ENCODE measurements at places on chromosomes 2 and 18.
A peak's percentile ranks its signal among the peaks of the same experiment; 100 is the strongest.

GRCh38 chr2:38201784-38202183 is 125.8 kb upstream of the CYP1B1 start:
- DNase-seq: no peak

DNA sequence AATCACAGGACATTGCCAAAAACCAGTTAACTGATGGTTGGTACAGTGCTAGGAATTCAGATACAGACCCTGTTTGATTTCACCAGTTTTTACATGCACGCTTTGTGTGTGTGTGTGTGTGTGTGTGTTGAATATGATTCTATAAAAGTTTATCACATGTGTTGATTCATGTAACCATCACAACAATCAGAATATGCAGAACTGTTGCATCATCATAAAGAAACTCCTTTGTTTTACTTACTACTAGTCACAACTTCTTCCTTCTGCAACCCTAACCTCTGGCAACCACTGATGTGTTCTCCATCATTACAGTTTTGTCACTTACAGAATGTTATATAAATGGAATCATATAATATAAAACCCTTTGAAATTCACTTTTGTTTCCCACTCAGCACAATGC is 144.8 kb upstream of the CYP26B1 start:
- DNase-seq: no peak

GRCh38 chr2:165407466-165407865 is 62.0 kb upstream of the CSRNP3 start:
- DNase-seq: no peak

- DNase-seq: no peak
Observed at GRCh38 chr2:219887870-219888269, 260.4 kb downstream of the SLC4A3 start.

DNA sequence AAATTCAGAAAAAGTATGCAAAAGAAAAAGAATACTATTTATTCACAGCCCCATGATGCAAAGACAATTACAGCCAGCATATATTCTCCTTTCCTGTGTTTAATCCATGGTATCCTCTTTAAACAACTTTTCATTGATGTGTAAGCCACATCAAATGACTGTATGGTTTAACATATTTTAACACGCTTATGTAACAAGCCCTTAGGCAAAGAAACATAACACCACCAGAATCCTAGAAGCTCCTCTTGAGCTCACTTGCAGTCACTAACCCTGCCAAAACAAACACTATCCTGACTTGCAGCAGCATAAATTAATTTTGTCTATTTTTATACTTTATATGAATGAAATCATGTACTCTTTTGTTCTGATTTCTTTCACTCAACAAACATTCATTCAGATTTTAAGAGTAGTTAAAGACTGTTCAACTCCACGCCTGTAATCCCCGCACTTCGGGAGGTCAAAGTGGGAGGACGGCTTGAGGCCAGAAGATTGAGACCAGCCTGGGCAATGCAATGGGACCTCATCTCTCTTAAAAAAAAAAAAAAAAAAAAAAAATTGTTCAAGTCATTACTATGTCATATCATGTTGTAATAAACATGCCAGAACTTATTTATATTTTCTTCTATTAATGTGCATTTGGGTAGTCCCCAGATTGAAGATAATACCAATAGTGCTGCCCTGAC is 226.3 kb downstream of the NBAS start:
- peak; percentile 81 for DNase-seq

- no peak for DNase-seq
Observed at GRCh38 chr2:130825966-130826253, 10.8 kb upstream of the ARHGEF4 start.

DNA sequence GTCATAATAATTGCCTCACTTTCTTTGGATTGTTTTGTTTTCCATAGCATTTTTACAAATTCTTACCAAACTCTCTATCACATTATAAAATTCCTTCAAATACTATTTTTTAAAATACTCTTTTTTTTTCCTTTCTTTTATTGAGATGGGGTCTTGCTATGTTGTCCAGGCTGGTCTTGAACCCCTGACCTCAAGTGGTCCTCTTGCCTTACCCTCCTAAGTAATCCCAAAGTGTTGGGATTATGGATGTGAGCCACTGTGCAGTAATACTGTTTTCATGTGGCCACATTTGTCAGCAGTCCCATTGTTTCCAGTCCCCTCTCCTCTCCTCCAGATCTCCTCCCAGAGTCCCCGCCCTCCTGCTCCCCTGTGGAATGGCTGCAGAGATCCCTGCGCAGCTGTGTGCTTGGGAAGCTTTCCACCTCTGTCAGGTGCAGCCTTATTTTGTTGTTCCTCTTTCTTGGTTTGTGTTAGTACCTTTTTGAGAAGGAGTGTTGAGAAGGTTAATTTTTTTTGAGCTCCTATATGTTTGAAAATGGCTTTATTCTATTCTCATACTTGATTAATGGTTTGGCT is 227.3 kb downstream of the LOXHD1 start:
- no peak for DNase-seq

- DNase-seq: no peak
Observed at GRCh38 chr2:54053830-54054229, 61.6 kb upstream of the ACYP2 start.

- no peak for DNase-seq
Observed at GRCh38 chr2:41723526-41723925, 324.3 kb upstream of the PKDCC start.

- DNase-seq: peak; percentile 14
Observed at GRCh38 chr2:47639467-47639866, 143.5 kb upstream of the MSH6 start.

DNA sequence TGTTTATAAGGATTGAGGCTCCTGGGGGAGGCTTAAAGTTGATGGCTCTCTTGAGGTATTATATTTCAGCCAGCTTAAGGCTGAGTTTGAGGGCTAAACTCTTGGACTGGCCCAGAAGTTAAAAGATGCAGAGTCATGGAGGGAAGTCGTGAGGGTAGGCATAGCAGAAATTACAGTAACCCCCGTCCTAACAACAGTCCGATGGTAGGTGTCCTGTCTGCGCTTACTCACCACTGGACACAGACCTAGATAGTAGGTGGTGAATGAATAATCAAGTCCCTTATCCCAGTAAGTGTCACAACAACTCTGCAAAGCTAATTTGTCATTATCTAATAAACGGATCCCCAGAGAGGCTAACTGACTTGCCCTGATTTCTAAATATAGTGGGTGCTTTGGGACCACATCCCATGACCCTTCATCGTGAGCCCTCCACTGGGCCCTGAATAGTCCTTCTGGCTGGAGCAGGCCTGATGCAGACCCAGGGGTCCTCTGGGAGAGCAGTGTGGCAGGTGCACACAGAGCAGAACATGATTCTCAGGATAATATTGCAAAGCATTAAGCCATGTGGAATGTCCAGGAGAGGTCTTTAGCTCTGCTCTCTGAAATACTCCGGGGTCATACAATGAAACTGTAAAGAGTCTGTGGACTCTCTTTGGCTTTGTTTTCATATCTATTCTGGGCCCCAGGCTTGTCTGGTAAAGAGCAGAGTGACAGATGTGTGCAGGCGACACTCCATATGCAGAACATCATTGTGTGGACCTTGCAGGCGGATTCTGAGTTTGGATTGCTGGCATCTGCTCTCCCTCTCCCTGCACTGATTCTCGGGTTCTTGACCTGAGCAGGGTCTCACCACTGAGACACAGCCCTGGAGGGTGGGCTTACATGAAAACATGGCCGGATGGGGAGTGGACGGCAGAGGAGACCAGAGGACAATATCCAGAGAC is 98.1 kb downstream of the RNF144A start:
- no peak for DNase-seq

Measured in NCI-H460 (cell line).